ENCODE measurements at places on chromosomes 7 and 10. TPM values are rescaled to one million over a fixed set of nuclear protein-coding genes. Genes with fewer than 3 reads are reported as not detected.

GRCh38 chr7:107641676-107642075, 19.0 kb upstream of the SLC26A4 start:
- no peak overlapping the region for H3K27ac ChIP-seq
- no peaks in the 10 kb centered on the region for H3K36me3 ChIP-seq
- H3K4me3 ChIP-seq: no peak overlapping the region
- peaks cover 15% of the 10 kb centered on the region for H3K4me1 ChIP-seq
- no peak for DNase-seq
- H3K27me3 ChIP-seq: peaks cover 55% of the 10 kb centered on the region

- H3K27me3 ChIP-seq: no peaks in the 10 kb centered on the region
- H3K36me3 ChIP-seq: no peaks in the 10 kb centered on the region
- no peaks in the 10 kb centered on the region for H3K4me1 ChIP-seq
- no peak overlapping the region for H3K27ac ChIP-seq
Observed at GRCh38 chr10:35237766-35238512, 98.4 kb upstream of the CCNY start.

DNA sequence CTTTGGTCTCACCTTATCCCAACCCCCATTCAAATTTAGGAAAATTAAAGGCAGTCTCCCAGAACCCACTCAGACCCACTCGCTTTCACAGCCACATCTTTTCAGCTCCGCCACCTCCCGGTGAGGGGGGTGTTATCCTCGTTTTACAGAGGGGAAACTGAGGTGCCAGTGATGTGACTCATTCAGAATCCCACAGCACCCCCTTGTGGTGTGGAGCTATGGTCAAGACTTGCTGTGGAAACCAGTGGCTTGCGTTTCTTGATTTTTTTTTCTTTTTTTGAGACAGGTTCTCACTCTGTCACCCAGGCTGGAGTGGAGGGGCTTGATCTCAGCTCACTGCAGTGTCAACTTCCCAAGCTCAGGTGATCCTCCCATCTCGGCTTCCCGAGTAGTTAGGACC, 27.6 kb downstream of the SLC35G1 start:
- peaks cover 20% of the 10 kb centered on the region for H3K4me1 ChIP-seq
- H3K36me3 ChIP-seq: no peaks in the 10 kb centered on the region
- no peak overlapping the region for H3K4me3 ChIP-seq
- DNase-seq: no peak
- no peaks in the 10 kb centered on the region for H3K27me3 ChIP-seq
- no peak overlapping the region for H3K27ac ChIP-seq

GRCh38 chr10:124492266-124492665, 30.6 kb downstream of the LHPP start:
- H3K27me3 ChIP-seq: no peaks in the 10 kb centered on the region
- H3K4me1 ChIP-seq: no peaks in the 10 kb centered on the region
- peaks cover 12% of the 10 kb centered on the region for H3K36me3 ChIP-seq
- H3K27ac ChIP-seq: no peak overlapping the region
- no peak for DNase-seq

GRCh38 chr10:35554036-35554435, 51.1 kb upstream of the GJD4 start:
- H3K27ac ChIP-seq: peak overlapping the region; percentile 17
- H3K27me3 ChIP-seq: no peaks in the 10 kb centered on the region
- no peak overlapping the region for H3K4me3 ChIP-seq

DNA sequence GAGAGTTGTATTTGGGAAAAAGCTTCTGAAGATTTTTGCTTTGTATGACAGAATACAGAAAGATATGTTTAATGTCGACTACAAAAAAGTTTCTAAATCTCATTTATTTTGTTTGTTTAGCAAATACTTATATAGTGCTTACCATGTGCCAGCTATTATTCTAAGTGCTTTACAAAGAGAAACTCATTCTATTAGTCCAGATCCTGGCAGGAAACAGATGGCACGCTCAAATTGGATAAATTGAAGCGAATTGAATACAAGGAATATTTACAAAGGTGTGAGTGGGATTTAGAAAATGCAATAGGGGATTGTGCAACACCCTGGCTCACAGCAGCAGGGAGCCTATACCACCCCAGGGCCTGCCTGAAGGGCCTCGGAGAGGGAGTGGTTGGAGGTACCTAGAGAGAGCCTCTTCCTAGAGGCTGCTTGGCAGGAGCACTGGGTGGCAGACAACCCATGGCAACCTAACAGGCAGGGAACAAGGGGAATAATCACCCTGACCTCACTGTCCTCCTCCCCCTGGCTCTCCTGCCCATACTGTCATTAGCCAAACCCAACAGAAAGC, 27.6 kb upstream of the FAM204A start:
- no peak overlapping the region for H3K4me3 ChIP-seq
- H3K4me1 ChIP-seq: peaks cover 16% of the 10 kb centered on the region
- H3K27ac ChIP-seq: no peak overlapping the region
- no peak for DNase-seq
- H3K36me3 ChIP-seq: peaks cover 4% of the 10 kb centered on the region

GRCh38 chr7:123218866-123219265, 19.1 kb upstream of the SLC13A1 start:
- no peaks in the 10 kb centered on the region for H3K27me3 ChIP-seq
- no peak for DNase-seq
- no peak overlapping the region for H3K4me3 ChIP-seq
- H3K36me3 ChIP-seq: peaks cover 11% of the 10 kb centered on the region
- H3K4me1 ChIP-seq: no peaks in the 10 kb centered on the region

DNA sequence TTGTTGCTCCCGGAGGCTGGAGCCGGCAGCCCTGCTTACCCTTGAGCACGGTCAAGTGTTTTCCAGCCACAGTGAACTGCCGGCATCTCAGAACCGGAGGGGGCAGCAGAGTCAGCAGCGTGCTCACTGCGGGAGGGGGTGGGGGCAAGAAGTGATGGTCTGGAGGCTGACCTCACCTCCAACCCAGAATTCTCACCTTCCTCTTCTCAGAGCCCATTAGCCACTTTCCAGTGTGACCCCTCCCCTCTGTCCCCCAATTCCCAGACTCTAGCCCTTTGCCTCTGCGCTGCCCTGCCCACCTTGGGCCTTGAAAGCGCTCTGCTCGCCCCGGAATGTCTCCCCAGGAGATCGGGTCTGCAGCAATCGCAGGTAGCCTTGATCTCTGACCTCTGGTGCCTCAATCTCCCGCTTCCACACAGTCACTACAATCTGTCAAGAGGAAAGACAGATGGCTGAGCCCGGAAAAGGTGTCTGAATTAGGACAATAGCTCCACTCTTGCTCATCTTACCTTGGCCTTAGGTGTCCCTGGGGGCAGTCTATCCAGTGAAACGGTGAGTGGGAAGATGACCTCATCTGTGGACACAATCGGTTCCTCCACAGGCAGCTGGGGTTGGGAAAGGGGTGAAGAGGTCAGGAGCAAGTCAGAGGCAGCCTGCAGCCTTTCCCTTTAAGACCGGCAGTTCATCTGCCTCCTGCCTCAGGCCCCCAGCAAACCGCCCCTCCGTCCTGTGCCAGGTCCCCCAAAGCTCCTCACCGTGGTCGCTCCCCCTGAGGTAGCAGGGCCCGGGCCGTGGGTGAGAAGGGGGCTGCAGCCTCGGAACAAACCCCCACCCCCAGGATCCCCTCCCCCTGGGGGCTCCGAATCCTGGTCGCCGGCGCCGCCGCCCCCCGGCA, 942 bp downstream of the TRAPPC14 start:
- DNase-seq: no peak
- no peaks in the 10 kb centered on the region for H3K27me3 ChIP-seq
- peaks cover 1% of the 10 kb centered on the region for H3K36me3 ChIP-seq

- peaks cover 45% of the 10 kb centered on the region for H3K27me3 ChIP-seq
- H3K27ac ChIP-seq: no peak overlapping the region
- no peaks in the 10 kb centered on the region for H3K4me1 ChIP-seq
- peak overlapping the region; percentile 39 for H3K4me3 ChIP-seq
- DNase-seq: peak; percentile 27
Observed at GRCh38 chr10:127908106-127908958, 1.4 kb downstream of the PTPRE start.

- peak overlapping the region; percentile 93 for H3K27ac ChIP-seq
- H3K27me3 ChIP-seq: no peaks in the 10 kb centered on the region
- H3K4me1 ChIP-seq: peaks cover 7% of the 10 kb centered on the region
- H3K4me3 ChIP-seq: no peak overlapping the region
- DNase-seq: no peak
- peaks cover 31% of the 10 kb centered on the region for H3K36me3 ChIP-seq
Observed at GRCh38 chr10:69398466-69398865, 18.3 kb downstream of the TACR2 start.

GRCh38 chr10:124379609-124380193, 39.0 kb downstream of the OAT start:
- H3K4me3 ChIP-seq: no peak overlapping the region
- no peaks in the 10 kb centered on the region for H3K36me3 ChIP-seq
- H3K27ac ChIP-seq: no peak overlapping the region
- DNase-seq: no peak
- H3K4me1 ChIP-seq: peaks cover 11% of the 10 kb centered on the region

GRCh38 chr7:54981913-54982312, 36.9 kb upstream of the EGFR start:
- H3K27ac ChIP-seq: no peak overlapping the region
- no peak overlapping the region for H3K4me3 ChIP-seq
- H3K27me3 ChIP-seq: peaks cover 9% of the 10 kb centered on the region
- no peaks in the 10 kb centered on the region for H3K36me3 ChIP-seq
- no peaks in the 10 kb centered on the region for H3K4me1 ChIP-seq

GRCh38 chr7:110076194-110076593, 1014.7 kb upstream of the LRRN3 start:
- H3K27ac ChIP-seq: no peak overlapping the region
- DNase-seq: no peak
- H3K4me1 ChIP-seq: peaks cover 2% of the 10 kb centered on the region
- no peaks in the 10 kb centered on the region for H3K36me3 ChIP-seq
- no peak overlapping the region for H3K4me3 ChIP-seq

DNA sequence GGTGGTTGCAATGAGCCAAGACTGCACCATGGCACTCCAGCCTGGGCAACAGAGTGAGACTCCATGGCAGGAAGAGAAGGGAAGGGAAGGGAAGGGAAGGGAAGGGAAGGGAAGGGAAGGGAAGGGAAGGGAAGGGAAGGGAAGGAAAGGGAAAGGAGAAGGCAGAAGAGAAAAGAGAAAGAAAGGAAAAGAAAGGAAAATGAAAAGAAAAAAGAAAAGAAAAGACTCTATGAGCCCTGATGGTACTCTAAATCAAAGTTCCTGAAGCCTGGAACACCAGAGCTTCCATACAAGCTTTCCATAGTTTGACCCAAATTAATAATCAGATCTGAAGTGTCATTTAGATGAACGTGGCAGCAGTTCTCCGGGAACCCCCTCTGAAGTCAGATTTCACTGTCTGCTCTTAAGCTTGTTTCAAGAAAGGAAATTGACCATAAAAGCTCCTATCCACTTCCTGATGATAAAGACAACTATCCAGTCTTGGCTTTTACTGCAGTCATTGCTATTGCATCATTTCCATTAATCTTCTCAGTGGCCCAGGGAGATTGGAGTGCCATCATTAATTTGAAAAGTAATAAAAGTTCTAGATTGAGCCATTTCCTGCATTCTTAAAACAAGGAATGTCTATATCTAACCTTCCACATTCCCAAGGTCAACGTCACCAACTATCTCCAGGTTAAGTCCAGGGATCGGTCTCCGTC, 44.2 kb upstream of the FRMD4A start:
- H3K27ac ChIP-seq: no peak overlapping the region
- no peak overlapping the region for H3K4me3 ChIP-seq
- no peaks in the 10 kb centered on the region for H3K36me3 ChIP-seq

DNA sequence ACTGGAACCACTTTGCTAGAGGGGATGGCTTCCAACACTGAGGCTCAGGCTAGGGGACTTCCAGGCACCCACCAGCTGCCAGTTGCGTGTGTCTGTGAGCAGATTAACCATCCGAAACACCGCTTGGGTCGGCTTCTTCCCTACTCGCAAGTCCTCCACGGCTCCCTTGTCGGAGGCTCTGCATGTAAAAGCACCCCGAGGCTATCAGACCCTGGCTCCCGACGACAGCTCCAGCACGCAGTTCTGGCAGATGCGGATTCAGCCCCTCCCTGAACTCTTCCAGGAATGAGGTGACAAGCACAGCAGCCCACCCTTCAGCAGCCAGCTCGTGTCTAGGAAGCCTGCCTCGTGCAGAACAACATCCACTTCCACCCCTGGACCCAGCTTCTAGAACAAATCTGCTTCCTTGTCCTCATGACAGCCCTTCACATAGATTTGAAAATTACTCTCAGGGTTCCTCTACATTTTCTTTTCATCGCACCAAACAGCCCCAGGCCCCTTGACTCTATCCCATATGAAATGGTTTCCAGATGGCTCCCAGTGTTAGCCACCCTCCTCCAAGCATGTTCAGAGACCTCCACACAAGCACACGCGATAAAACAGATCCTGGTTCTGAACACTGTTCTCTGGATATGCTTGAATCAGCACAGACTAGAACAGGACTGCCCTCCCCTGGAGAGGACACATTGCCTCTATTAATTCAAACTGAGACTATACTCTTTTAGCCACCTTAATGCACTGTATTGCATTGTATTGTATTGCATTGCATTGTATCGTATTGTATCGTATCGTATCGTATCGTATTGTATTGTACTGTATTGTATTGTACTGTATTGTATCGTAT, 44.6 kb downstream of the SLIT1 start:
- H3K4me1 ChIP-seq: peaks cover 16% of the 10 kb centered on the region
- H3K27me3 ChIP-seq: peaks cover 76% of the 10 kb centered on the region
- no peak overlapping the region for H3K27ac ChIP-seq

DNA sequence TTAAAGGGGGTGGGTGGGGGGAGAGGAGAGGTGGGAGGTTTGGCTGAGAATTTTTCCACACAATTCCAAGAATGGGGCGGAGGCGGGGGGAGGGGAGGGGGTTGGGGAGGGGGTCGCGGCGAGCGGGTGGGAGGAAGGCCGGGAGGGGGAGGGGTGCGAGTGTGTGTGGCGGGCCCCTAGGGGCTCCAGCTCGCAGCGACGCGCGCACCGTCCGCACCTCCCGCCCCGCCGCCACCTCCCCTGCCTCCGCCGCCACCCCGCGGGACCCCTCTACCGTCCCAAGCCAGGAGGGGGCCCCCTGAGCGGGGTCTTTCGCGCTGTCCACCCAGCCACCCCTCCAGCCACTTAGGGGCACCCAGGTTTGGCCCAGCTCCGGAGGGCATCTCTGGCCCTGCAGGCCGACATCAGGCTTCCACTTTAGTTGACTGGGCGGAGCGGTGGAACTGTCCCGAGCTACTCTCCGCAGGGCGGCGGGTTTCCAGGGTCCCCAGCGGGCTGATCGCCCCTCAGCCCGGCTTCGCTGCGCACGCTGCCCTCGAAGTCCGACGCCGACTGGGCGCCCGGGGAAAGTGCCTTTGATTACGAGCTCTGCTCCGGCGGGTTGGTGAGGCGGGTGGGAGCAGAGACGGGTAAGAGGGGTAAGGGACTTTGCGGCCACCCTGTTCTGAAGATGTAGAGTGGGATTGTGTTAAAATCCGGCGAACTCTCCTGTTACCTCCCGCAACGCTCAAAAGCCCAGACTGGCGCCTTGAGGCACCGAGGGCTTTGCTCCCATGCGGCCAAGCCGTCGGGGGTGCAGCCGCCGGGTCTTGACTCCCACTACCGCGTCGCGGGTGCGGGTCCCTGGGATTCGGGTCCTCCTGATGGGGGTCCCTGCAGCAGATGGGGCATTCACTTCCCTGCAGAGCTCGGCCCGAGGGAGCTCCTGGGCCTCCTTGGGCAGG, 1.8 kb upstream of the VAX1 start:
- DNase-seq: no peak
- no peak overlapping the region for H3K4me3 ChIP-seq
- peaks cover 17% of the 10 kb centered on the region for H3K4me1 ChIP-seq
- no peaks in the 10 kb centered on the region for H3K36me3 ChIP-seq
- H3K27ac ChIP-seq: no peak overlapping the region

The ANKRD7 gene
- not detected for total RNA-seq

The PPP1R3C gene
- 9.9 TPM for total RNA-seq

The AKR1D1 gene
- total RNA-seq: not detected

The SVOPL gene
- 1.1 TPM for total RNA-seq

The ASB15 gene
- not detected for total RNA-seq

The PTPN20 gene
- total RNA-seq: not detected

The PNLIPRP1 gene
- not detected for total RNA-seq
